Breast epithelium (tissue), 4 donors: ENCODE measurements at places on chromosomes 3 and 15. TPM values are rescaled to one million over a fixed set of nuclear protein-coding genes. Genes with fewer than 3 reads are reported as not detected.

GRCh38 chr3:154956815-154957214 is 123.3 kb upstream of the MME start:
- DNase-seq: no peak

- DNase-seq: no peak
Measured at GRCh38 chr3:44416031-44417030, 61.1 kb downstream of the ZNF445 start.

DNA sequence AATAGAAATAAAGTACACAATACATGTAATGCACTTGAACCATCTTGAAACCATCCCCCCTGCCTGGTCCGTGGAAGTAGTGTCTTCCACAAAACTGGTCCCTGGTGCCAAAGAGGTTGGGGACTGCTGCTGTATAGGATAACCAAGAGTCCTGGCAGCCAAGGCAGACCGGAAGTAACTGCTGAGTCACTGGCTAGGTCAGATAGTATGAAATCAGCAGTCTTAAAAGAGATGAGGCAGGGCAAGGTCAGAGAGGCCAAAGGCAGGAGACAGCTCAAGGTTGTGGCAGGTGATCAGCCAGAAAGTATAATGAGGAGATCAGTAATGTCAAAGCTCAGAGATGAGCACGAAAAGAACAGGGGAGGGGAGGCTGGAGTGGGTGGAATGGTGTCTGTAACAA is 60.2 kb downstream of the MAP3K13 start:
- DNase-seq: no peak

DNA sequence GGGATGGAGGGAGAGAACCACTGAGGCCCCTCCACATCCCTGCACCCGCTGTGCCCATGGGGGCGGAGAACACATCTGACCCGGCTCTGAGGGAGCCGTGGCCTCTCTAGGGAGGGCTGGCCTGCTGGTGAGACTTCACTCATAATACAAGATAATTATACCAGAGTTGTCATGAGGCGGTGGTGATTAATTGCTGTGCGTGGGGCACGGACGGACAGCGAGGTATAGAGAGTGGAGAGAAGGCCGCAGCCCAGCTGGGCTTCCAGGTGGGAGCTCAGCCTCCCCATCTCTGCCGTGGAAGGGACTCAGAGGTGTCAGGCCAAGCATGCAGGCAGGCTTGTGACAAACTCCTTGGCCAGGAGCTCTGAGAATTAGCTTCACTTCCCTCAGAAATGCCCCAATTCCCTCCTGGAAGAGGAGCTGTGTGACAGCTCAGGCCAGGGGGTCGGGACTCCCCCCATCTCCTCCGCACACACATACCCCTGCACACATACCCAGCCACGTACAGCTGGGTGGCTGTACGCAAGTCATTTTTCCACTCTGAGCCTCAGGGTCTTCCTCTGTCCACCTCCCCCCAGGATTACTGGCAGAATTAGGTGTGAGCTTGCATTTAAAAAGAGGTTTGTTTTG is 6.0 kb upstream of the GATA2 start:
- no peak for DNase-seq

Gene SEMA6D
- 3.0 TPM for total RNA-seq

- no peak for DNase-seq
Measured at GRCh38 chr15:27679731-27680471, 419.2 kb downstream of the OCA2 start.

- DNase-seq: no peak
Measured at GRCh38 chr15:70633103-70633831, 130.1 kb downstream of the UACA start.

DNA sequence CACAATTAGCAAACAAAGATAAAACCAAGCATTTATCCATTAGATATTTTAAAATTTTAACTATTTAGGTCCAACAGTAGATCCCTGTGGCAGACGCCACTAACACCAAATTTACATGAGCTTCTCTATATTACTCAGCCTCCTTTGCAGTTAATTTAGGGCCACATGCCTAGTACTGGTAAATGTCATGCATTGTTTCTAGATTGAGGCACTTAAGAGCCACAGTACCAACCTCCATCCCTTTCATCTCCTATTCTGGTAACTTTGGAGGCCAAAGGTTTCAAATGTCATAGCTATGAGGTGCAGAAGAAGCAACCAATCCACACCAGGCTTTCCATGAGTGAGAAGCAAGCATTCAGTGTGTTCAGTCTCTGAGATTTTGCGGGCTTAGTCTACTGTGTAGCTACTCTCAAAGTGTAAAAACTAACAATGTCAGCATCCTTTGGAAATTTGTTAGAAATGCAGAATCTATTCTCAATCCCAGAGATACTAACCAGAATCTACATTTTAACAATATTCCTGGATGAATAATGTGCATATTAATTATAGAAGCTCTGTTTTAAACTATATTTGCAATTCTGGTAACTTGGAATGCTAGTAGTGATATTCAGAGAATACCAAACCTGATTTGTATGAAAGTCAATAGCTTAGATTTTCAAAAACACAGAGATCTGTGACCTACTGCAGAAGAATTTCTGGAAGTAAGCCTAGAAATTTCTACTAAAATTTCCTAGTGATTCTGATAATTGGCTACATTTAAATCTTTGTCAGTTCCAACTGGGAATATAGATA is 206.3 kb upstream of the CD96 start:
- DNase-seq: no peak

GRCh38 chr15:39462691-39463090 is 118.2 kb upstream of the THBS1 start:
- DNase-seq: no peak

Gene CTXN2
- total RNA-seq: not detected

DNA sequence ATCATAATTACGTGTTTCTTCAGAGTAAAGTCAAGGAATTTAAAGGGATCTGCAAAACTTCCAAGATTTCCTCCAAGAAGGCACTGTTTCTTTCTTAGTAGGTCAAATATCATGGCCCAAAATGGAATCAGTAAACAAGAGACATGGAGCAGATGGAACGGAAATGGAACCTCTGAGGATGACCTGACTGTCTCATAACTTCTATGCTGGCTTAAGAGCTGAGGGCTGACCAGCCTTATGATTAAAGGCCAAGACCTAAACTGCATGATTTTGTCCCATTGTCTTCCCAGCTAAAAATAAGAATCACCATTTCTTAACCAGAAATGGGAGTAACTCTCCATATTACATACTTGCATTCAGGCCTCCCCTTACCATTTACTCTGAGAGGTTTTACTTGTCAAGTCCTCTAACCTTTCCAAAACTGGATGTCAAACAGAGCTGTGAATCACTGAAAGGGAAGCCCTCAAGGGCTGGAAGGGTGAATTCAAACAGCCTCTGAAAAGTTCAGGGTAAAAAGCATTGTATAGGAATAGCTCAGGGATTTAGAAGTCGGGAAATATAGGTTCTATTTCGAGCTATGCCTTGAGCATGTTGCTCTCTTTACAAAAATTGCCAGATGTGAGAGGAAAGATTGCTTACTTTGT is 103.7 kb downstream of the MEIS2 start:
- DNase-seq: no peak

DNA sequence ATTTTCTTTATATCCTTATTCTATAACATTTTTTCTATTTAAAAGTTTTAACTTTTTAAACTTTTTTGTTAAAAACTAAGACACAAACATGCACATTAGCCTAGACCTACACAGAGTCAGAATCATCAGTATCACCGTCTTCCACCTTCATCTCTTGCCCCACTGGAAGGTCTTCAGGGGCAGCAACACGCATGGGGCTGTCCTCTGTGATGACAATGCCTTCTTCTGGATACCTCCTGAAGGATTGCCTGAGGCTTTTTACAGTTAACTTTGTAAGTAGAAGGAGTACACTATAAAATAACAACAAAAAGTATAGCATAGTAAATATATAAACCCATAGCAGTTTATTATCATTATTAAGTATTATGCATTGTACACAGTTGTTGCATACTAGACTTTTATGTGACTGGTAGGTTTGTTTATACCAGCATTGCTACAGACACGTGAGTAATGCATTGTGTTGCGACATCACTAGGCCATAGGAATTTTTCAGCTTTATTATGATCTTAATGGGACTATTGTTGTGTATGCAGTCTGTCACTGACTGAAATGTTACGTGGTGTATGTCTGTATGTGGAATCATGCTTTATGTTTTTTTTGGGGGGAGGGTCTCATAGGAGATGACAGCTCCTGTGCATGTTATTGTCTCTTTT is 18.2 kb downstream of the ATP1B3 start:
- DNase-seq: no peak

- DNase-seq: no peak
Measured at GRCh38 chr3:185646382-185647133, 60.5 kb downstream of the SENP2 start.

DNA sequence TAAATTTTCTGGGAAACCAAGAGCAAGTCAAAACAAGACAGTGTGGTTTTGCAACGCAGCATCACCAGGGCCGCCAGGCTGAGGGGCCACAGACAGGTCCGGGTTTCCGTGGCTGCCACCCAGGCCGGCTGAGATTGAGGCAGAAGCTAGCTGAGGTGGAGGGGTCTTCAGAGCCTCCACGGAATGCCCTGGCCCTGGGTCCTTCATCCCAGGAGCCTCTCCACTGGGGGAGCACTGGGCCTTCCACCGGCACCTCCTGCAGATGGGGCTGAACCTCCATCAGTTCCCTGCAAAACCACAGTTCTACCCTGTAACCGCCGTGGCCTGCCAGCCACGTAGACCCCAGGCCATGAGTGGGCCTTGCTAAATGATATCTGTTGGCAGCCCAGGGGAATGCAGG is 152.7 kb downstream of the CHSY1 start:
- no peak for DNase-seq

Gene FOXL2NB
- 0.33 TPM for total RNA-seq

DNA sequence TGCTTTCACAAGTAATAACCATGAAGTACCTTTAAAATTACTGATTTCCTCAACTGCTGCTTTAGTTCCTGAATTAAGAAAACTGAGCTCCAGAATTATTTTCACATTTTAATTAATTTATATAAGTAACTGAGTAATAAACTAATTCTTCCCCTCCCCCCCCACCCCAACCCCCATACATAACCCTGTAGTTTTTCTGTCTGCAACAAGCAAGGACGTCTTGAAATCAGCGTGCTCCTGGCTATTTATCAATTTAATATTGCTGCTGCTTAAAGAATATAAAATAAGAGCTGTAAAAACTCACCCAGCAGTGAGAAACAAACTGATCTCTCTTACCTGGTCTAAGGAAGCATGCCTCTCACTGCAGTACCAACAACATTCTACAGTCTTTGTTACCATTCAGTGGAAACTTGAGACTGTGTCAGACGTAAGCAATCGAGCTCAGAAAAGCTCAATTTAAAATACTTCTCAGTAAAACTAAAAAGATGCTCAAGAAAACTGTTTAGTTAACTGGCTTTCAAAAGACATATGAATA is 121.0 kb downstream of the TFDP2 start:
- DNase-seq: no peak

DNA sequence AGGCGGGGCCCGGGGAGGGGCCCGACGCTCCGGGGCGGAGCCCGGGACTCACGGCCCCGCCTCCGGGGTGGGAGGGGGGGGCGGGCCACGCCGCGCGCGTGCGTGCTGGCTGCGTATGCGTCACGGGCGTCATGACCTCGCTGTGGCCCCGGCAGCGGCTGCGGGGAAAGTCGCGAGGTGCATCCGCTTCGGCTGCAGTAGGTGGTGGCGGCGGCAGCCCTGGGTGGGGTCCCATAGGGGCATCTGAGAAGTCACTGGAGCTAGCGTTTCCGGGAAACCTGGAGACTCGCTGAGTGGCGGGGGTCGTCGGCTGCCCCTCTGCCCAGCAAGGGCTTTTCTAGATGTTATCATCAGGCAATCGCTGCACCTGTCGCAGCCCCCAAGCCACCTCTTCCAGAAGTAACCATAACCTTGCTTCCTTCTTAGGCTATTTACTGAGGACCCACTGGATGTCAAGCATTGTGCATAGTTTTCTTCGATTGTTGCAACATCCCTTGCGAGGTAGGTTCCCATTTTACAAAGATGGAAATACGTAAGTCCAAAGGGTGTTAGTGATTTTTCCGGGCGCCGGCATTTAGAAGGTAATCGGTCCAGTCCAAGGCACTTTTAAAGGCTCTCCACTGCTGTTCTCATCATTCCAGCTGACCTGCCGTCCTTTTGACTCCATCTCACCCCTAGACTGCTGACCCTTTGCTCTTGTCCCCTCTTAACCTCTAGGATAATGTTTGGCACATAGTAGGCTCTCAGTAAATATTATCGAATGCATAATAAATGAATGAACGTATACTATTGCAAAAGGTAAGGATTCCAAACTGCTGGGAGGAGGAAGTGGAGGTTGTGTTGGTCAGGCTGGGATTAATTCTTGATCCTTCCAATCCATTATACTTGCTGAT is at the start of gene GDPGP1:
GDPGP1 (plus strand) TSS at position 114 of the 893 bp plus-strand sequence. CDS start 6,700 bp downstream, outside the sequence.
- no peak for DNase-seq

Gene TMEM212
- not detected for total RNA-seq

Gene HTR3E
- total RNA-seq: not detected

Gene COL6A5
- total RNA-seq: not detected

- DNase-seq: no peak
Measured at GRCh38 chr3:174596447-174596982, 262.6 kb upstream of the NAALADL2 start.

DNA sequence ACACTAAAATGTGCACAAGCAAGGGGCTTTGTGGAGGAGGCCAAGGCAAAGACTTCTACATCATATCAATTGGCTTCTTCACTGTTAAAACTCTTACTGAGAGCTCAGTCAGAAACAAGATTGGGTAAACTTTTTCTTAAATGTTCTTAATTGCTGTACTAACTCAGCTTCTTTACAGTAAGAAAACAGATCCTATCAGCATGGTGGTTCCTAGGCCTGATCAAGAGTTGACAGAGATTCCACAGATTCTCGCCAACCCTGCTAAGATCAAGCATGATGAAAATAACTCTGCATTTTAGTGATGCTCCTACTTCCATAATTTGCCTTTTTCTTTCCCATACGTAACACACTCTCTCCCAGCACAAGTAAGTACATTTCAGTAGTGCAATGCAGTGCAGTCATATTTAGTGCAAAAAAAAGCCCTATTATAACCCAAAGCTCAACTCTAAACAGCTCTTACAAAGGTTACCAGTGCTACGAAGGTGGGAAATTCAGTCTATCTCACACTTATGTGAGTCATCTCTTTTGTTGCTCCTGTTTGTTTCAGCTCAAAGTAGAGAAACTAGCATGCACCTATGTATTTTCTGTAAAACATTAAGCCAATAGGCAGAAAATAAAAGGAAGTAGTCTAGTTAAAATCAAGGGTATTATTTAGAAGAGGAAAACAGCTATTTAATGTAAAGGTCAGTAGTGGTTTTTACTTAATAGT is 29.9 kb downstream of the TIGIT start:
- no peak for DNase-seq

DNA sequence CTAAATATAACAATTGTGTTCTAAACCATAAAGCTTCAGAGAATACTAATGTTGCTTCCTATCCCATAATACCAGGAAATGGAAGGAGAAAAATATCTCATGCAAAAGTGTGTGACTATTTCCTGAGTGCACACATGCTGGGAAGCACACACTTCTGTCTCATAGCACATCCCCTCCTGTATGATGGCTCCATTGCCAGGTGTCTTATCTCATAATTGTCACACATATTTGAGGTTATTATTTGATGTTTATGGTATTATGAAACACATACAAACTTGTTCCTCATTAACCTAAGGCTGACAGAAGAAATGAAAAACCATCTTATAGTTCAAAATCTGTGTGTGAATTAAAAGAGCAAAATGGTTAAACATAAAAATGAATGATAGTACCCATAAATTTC is 65.4 kb downstream of the SERP1 start:
- no peak for DNase-seq

Gene GATA2
- total RNA-seq: 6.0 TPM

Gene ETV5
- total RNA-seq: 9.1 TPM
